ENCODE measurements at places on chromosomes 6 and 20.

DNA sequence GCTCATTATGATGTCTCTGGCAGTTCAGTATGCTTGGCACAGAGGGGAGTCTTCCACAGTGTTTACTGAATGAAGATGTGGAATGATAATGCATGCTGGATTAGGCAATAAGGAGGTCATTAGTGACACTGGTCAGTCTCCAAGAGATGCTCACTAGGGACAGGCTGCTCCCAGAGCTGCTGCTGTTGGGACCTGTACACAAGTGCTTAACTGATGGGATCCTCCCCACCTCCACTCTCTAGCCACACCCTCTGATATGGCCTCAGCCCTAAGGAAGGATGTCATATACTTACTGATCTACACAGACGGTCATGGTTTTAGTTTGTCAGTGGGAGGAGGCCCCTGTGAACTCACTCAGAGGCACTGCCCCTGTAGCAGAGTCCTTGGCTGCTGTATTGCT lies 73.4 kb downstream of the MYB start:
- no peak for DNase-seq

GRCh38 chr20:44358776-44359175 lies 3.3 kb downstream of the HNF4A start:
- no peak for DNase-seq

DNA sequence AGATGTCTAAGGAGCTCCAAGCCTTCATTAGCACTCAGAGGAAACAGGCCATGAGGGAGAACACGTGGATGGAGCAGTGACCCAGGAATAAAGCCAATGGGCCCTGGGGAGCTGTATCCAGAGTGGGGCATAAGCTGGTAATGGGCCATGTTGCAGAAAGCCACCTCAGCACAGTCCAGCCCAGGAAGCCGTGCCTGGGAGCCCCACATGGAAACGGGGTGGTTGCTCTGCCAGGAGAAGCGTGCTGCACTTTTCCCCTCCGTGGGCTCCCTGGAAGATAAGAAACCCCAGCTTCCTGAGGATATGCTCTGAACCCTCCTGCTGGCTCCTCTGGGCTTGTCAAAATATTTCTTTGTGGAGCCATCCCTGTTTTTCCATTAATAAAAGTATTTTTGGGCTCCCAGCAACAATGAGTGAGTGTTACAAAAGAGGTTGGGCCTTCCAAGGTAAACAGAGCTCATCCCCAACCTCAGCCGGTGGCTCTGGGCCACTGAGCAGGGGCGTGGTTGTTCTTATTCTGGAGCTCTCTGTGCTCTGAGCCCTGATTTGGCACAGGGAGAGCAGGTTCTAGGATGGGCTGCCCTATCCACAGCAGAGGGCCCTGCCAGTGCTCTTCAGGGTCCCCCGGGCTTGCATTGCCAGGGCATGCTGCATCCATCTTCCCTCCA lies 31.2 kb upstream of the NFATC2 start:
- no peak for DNase-seq

GRCh38 chr6:111631903-111632460 lies 26.3 kb upstream of the TRAF3IP2 start:
- DNase-seq = no peak

DNA sequence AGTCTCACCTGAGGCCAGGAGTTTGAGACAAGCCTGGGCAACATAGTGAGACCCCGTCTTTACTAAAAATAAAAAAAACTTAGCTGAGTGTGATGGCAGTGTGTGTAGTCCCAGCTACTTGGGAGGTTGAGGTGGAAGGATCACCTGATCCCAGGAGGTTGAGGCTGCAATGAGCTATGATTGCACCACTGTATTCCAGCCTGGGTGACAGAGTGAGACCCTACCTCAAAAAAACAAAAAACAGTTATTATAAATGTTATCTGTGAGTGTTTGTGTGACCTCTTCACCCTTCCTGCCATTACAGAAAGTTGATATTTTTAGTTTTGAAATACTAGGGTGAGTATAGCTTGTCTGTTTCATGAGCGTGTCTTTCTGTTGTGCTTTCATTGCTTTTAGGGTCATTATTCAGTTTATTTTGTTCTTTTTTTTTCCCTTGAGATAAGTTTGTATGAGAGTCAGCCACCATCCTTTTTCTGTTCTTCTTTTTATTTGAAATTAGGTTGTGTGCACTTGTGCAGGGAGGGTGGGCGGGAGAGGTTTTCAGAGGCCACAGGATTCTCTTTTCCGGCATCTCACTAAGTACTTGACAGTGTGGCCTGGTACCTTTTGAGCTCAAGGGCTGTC lies 26.2 kb downstream of the CDYL start:
- no peak for DNase-seq

GRCh38 chr20:45950330-45950646 lies 15.8 kb downstream of the PCIF1 start:
- DNase-seq = no peak

DNA sequence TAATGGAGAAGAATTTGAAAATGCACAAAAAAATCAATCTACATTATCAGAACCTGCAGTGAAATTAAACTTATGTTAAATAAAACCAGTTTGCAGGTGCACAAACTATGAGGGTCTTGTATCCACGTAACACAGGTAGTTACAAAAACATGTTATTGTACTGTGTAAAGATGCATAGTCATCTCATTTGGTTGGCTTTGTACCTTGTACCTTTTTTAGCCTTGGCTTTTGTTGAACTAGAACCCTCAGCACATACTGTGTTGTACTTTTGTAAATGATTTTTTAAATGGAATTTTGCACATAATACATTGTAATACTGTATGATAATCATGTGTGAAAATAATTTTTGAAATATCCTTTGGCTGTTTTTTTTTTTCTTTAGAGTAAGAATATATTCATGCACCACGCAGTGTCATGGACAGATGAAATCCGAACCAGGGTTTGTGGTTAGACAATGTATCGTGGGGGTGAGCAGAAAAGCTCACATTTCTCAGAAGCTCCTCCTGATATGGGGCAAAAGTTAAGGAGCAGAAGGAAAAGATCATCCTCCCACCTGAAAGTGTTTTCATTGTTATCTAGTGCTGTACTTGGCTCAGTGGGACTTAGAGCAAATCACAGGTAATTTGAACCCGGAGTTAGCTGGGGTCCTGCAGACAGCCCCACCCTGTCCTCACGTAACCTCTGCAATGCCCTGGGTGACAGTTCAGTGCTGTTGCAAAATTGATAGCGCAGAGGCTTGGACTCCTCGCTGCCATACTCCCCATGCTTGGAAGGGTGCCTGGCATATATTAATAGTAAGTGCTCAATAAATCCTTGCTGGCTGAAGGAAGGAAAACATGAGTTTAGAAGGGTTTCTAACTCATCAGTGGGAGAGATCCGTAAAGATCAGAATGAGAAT lies 14.8 kb upstream of the NAA20 start:
- DNase-seq = no peak

- DNase-seq = no peak
Observed at GRCh38 chr6:78615430-78615904, 251.9 kb upstream of the IRAK1BP1 start.

DNA sequence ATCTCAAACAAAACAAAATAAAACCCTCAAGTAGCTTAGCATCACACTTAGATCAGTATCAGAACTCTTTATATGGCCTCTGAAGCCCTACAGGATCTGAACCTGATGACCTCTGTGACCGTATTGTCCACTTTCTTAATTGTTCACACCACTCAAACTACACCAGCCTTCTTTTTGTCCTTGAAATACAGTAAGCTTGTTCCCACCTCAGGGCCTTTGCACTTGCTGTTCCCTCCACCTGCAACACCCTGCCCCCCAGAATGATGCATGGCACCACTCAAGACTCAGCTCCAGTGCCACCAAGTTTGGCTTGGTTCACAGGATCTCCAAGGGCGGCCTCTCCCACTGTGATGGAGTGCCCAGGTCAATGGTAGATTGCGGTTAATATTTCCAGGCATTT lies 25.7 kb downstream of the CPNE5 start:
- DNase-seq = no peak

GRCh38 chr6:83466328-83466727 lies 35.5 kb upstream of the ME1 start:
- DNase-seq = no peak

DNA sequence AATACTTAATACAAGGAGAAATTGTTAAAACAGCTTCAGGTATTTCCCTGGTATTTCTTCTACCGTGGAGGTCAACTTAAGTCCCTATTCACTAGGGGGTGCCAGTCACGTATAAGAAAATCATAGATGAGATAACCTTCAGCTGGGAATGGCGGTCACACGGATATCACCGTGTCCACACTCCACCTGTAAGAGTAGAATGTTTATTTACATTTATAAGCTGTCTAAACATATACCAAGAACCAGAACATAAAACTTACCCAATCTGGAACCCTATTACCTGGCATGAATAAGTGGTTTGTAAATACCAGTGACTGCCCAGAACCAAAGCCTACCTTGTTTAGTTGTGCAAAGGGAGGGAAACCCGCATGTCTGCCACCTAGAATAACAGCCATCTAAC lies 1.9 kb upstream of the ELOVL4 start:
- peak; percentile 33 for DNase-seq

- no peak for DNase-seq
Observed at GRCh38 chr6:41578217-41579087, 32.3 kb downstream of the FOXP4 start.

DNA sequence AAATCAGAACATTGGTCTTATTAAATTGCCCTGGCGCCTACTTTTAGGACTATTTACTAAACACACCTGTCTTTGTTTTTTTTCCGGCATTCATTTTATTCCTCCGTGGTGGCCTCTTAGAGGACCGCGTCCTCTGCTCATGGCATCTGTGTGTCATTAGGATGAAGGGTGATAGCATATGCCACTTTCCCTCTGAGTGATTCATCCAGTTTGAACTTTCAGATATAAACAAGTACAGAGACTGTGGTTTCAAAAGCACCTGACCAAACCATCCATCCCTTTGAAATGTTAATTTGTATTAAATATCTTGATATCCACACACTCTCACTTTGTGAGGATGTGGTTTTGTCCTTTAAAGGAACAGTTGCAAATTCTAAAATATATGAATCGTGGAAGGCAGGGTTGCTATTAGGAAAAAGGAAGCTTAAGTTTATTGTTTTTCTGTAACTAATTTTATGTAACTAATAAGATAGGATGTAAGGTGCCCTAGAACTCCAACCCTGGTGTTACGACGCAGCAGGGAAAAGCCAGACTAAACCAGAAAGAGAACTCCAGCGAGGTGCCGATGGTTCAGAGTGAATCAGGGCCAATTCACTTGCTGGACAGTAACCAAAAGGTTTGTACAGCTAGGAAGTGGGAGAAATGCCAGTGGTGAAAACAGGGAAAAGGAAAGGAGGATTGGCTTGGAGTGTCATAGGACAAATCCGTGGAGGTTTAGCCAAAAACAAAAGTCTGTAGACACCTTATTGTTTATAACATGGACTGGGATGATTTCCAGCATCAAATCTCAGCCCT lies 98.7 kb downstream of the SHLD1 start:
- peak; percentile 67 for DNase-seq

- peak; percentile 96 for DNase-seq
Observed at GRCh38 chr6:14711056-14711703, 534.7 kb upstream of the JARID2 start.

- peak; percentile 79 for DNase-seq
Observed at GRCh38 chr6:84804720-84805119, 40.3 kb upstream of the TBX18 start.

DNA sequence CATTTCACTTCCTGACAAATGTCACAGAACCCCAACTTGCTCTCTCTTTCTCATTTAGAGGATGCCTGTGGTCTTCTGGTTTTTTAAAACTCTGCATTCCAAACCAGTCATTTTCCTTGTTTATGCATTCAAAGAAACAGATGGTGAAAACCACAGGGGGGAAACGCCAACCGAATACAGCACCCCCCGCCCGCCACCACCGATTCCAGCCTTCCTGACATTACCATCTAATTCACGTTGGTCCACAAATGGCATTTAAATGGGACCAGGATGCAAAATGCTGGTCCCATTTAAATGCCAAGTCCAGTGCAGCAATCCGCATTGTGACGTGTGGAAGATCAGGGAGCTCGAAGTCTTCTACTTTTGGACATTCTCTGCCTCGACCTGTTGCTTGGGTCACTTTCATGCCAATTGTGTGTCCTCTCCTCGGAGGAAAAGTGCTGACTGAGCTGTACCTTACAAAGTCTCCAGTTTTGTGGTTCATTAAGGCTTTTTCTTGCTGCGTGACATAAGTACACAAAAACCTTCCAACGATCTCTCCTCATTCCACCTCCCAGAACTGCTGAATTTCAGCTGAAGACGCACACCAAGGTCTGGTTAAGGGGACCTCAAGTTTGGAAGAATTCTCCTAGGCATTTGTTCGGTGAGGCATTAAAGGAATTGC lies 35.8 kb downstream of the NEDD9 start:
- DNase-seq = peak; percentile 90

- DNase-seq = no peak
Observed at GRCh38 chr6:93418408-93419303, 703 bp downstream of the EPHA7 start.

DNA sequence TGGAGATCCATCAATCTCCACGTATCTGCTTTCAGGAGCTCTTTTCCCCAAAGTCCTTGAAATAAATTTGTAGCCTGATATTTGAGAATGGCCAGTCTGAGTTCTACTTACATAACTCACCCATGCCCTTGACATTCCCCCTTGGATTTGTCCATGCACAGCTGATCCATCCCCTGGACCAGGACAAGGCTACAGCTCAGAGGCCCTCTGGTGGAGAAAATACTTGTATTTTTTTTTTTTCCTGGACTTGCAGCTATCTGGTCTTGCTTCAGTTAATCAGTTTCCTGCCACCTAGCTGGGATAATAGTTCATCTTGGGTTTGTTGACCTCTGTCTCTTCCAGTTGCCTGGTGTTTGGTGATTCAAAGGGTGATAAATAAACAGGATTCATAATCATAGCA lies 467.6 kb downstream of the DHX35 start:
- DNase-seq = no peak

DNA sequence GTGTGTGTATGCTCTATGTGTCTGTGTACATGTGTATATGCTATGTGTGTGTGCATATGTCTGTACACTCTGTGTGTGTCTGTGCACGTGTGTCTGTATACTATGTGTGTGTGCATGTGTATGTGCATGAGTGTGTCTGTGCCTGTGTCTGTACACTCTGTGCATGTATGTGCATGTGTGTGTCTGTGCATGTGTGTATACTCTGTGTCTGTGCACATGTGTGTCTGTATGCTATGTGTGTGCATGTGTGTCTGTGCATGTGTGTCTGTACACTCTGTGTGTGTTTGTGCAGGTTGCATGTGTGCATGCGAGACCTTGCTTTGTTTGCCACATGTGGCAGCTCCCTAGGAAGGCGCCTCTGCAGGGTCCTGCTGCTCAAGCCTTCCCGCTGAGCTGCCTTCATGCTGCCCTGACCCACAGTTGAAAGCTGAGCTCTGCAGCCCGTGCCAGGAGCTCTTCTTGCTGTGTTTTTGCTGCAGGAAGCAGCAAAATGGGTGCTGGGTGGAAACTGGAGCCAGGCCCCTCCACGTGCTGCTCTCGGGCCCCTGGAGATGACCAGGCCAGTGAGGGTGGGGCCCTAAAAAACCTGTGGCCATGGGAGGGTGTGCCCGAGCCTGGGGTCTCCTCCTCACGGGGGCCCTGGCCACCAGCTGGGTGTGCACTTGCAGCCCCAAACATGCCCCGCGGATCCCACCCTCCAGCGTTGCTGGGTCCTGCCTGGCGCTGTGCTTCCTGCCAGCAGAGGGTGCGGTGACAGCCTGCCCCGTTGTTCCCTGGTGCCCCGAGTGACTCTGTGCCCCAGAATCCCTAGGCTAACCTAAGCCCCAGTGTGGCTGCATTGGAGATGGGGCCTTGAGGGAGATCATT lies 109.1 kb downstream of the DACT2 start:
- no peak for DNase-seq

GRCh38 chr6:111478749-111479148 lies 4.3 kb downstream of the REV3L start:
- DNase-seq = peak; percentile 80

- no peak for DNase-seq
Observed at GRCh38 chr20:40103420-40103819, 585.6 kb downstream of the MAFB start.

GRCh38 chr6:133890711-133891148 lies 1.8 kb downstream of the TCF21 start:
- DNase-seq = no peak
